ENCODE measurements at places on chromosomes 16 and 17.

DNA sequence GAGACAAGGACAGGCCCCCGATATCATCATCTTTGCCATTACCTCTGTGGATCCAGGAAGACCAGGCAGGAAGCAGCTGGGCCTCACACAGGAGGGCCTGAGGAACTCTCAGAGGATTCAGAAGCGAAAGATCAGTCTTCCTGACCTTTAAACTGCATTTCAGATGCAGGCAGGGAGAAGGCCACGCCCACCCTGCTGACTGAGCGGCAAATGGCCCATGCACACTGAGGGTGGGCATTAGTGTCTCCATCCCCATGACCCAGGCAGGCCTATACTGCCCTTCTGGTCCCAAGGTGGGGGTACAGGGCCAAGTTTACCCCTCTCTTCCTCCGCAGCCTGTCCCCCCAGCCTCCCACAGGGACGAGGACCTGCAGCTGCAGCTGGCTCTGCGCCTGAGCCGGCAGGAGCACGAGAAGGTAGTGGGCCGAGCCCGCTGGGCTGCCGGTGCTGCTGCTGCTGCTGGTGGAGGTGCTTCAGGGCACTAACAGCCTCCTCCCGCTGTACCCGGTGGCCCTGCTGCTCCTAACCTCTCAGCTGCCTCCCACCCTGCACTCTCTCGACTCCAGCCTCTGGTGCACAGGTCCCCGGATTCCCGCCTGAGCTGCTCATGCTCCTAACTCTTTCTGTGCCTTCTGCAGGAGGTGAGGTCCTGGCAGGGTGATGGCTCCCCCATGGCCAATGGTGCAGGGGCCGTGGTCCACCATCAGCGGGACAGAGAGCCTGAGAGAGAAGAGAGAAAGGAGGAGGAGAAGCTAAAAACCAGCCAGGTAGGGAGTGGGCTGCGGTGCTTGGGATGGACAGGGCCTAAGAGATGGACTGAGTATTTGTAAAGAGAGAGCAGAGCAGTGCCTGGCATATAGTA lies 6.2 kb downstream of the EPN3 start:
- no peak for DNase-seq

DNA sequence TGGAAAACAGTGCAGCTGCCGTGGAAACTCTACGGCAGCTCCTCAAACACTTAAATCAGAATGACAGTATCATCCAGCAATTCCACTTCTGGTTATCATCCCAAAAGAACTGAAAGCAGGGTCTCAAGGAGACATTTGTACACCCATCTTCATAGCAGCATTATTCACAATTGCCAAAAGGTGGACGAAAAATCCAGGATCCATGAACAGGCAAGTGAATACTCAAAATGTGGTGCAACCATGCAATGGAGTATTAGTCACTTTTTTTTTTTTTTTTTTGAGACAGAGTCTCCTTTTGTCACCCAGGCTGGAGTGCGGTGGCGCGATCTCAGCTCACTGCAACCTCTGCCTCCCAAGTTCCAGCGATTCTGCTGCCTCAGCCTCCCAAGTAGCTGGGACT lies 10.6 kb upstream of the AATK start:
- DNase-seq = no peak

GRCh38 chr17:7775051-7775450 lies 57.5 kb downstream of the DNAH2 start:
- no peak for DNase-seq

DNA sequence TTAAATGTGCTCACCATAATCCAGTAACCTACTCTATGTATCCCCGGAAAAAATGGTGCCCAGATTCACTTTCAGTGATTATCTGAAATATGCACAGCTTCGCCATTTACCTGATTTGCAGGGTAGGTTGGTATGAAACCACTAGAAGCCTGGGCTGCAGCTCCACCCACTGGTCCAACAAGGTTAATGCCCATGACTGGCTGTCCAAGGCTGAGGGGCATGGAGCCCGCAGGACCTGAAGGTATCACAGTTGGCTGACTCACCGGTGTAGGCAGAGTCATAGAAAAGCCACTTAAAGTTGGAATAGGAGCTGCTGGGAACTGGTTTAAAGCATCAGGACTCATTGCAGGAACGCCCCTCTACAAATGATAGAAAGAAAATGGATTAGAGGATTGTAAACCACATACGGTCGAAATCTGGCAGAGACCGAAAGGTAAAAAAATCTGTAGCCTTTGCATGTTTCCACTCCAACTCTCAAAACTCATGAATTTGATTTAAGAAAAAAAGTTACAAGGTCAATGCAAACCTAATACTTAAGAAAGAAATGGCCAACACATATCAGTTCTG lies 38.6 kb downstream of the SYNRG start:
- DNase-seq = peak; percentile 31

DNA sequence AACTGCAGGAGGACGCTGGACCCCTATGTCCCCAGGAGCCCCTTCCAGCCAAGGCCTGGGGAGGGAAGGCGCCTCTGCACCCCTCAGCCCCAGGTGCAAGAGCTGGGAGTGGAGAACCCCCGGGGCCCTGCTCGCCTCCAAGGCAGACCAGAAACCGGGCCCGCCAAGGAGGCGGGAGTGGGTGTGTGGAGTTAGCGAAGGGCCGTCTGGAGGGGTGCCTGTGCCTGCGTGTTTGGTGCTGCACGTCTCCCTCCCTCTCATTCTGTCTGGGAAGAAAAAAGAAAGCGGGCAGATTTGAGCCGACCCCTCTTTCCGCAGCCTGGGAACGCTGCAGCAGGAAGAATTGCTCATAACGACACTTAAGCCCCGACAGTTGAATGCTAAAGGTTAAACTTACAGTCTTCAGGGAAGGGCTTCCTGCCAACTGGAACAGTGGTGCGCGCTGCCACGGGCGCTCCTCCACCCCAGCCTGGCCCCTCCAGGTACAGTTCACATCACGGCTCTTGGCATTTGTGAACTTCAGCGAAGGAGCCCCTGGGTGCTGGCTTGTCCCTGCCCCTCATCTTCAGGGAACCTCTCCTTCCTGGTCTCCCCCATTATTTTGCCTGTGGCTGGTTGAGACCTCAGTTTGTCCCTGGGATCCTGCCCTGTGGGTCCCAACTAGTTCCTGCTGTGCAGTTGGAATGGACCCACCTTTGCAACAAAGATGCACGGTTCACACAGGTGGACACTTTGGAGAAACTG lies 19.2 kb upstream of the ZFHX3 start:
- no peak for DNase-seq
